ENCODE measurements at places on chromosomes 11 and 22.

GRCh38 chr11:78932757-78933156 is 358.1 kb upstream of the NARS2 start:
- H3K4me1 ChIP-seq, result no peaks in the 10 kb centered on the region
- no peak for DNase-seq
- H3K27me3 ChIP-seq, result peaks cover 6% of the 10 kb centered on the region
- no peaks in the 10 kb centered on the region for H3K36me3 ChIP-seq
- no peak overlapping the region for H3K27ac ChIP-seq

DNA sequence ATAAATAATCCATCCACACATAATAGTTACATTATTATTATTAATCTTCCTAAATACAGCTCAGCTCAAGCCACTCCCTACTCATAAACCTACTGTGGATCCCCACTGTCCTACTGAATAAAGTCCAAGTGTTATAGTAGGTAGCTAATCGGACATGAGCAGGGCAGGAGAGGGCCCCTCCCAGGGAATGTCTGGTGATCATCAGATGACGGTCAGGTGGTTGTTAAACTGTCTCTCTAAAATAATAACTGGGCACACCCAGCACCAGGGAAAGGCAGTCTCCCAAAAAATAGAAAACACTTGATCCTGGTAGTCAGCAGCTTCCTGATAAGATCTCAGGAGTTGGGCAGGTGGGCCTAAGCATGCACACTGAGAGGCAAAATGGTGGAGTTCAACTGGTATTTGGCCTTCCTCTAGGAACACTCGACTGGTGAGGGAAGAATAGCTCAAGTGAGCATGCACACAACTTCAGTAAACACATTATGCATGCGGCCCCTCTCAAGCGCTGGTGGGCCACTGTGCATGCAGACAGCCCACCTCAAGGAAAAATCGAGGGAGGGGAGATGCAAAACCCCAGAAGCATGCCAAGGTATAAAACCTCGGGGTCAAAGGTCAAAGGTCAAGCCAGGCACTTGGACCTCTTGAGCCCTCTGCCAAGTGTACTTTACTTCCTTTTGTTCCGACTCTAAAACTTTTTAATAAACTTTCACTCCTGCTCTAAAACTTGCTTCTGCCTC is 65.0 kb downstream of the LRRC32 start:
- peaks cover 2% of the 10 kb centered on the region for H3K4me1 ChIP-seq
- no peak for DNase-seq
- H3K36me3 ChIP-seq, result no peaks in the 10 kb centered on the region
- H3K27me3 ChIP-seq, result peaks cover 9% of the 10 kb centered on the region
- H3K4me3 ChIP-seq, result no peak overlapping the region

DNA sequence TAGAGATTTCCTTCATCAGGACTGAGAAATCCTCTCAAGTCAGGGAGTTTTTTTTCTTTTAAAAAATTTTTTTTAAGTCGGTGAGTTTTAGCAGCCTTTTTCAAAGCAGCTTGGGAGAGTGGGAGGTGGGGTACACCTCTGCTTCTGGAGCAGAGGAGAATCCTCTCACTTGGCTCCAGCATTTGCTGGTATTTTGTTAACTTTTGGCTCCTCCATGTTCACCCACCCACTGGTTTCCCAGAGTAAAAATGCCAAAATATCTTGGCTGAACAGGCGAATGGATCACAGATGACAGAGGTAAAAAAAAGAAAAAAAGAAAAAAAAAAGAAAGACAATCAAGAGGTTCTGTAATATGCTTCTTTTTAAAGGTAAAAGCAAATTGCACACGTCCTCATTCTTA is 68.0 kb downstream of the GAB2 start:
- no peak overlapping the region for H3K4me3 ChIP-seq
- H3K27me3 ChIP-seq, result no peaks in the 10 kb centered on the region
- no peak overlapping the region for H3K27ac ChIP-seq
- DNase-seq, result no peak

DNA sequence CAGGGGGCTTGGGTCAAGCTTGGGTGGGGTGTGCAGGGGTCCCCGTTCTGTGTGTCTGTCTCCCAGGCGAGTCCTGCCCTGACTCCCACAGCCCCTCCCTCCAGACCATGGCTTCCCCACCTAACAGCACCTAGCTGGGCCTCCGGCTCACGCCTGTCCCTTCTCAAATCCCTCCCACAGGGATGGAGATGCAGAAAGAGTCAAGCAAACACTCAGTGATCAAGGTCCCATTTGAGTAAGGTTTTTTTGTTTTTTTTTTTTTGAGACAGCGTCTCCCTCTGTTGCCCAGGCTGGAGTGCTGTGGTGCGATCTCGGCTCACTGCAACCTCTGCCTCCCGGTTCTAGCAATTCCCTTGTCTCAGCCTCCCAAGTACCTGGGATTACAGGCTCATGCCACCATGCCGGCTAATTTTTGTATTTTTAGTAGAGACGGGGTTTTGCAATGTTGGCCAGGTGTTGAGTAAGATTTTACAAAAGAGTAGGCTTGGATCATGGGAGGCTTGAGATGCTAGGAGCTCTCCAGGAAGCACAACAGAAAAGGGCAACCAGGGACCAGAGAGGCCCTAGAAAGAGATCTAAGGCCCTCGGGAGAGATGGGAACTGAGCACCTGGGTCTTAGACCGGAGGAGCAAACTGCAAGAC is 5.7 kb downstream of the APOBEC3D start:
- peak overlapping the region; percentile 6 for H3K27ac ChIP-seq
- H3K4me1 ChIP-seq, result peaks cover 45% of the 10 kb centered on the region
- no peak for DNase-seq
- no peaks in the 10 kb centered on the region for H3K27me3 ChIP-seq
- no peak overlapping the region for H3K4me3 ChIP-seq

DNA sequence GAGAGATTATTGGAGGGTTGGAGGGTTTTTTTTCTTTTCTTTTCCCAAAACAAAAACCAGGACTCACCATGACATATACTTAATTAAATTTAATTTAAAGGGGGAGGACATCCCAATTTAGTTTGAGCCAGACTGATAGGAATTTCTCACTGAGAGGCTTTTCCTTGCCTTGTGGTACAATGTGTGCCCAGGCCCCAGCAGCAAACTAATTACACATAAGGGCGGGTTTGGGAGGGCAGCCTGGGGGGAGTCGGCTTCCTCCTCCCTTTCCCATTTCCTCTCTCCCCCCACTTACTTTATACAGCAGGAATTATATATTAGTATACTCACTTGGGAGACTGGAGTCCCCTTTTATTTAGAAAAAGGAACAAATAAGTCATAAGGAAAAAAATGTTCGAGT is 2.9 kb downstream of the TEAD1 start:
- H3K4me3 ChIP-seq, result no peak overlapping the region
- DNase-seq, result no peak
- H3K27ac ChIP-seq, result no peak overlapping the region
- peaks cover 75% of the 10 kb centered on the region for H3K27me3 ChIP-seq

GRCh38 chr22:22833488-22833887 is 54.1 kb upstream of the IGLL5 start:
- no peak for DNase-seq
- H3K36me3 ChIP-seq, result no peaks in the 10 kb centered on the region
- no peak overlapping the region for H3K27ac ChIP-seq
- no peak overlapping the region for H3K4me3 ChIP-seq

Measured in activated naive CD8-positive, alpha-beta T cell treated with anti-CD3 and anti-CD28 coated beads, Interleukin-2, amount 50 U/mL, for 24 hours (primary cell).